ENCODE measurements at places on chromosomes 12 and 14.
A peak's percentile ranks its signal among the peaks of the same experiment; 100 is the strongest.

DNA sequence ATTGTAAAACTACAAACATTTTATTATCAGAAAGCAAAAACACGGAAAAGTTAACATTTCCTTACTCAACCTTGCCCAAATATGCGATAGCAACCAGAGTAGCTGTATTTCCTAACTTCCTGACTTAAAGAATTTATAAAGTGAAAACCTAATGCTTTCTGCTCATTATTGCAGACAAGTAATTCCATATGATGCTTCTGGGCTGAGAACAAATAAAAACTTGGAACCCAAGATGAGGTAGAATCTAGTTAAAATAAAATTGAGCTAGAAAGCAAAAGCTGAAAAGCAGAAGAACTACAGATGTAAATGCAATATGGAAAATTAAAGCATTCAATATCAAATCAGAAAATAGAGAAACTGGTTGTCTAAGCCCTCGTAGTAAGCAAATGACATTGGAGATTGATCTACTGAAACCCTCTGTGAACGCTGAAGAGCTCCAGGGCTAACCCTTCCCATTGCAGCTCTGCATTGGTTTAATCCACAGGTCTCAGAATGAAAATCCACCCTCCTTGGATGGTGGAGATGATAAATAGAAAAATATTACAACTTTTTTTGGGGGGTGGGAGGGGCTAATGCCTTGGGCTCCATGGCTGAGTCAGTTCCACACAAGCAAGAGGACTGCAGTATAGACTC, 40.7 kb downstream of the CORO1C start:
- no peak for DNase-seq

- DNase-seq: no peak
Measured at GRCh38 chr14:22131749-22132476, 457.1 kb downstream of the DAD1 start.

DNA sequence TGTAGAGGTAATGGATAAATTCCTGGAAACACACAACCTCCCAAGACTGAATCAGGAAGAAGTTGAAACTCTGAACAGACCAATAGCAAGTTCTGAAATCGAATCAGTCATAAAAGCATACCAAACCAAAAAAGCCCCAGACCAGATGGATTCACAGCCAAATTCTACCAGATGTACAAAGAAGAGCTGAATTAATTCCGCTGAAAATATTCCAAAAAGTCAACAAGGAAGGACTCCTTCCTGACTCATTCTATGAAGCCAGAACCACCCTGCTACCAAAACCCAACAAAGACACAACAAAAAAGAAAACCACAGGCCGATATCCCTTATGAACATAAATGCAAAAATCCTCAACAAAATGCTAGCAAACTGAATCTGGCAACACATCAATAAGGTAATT, 81.5 kb downstream of the SLC38A4 start:
- DNase-seq: no peak

DNA sequence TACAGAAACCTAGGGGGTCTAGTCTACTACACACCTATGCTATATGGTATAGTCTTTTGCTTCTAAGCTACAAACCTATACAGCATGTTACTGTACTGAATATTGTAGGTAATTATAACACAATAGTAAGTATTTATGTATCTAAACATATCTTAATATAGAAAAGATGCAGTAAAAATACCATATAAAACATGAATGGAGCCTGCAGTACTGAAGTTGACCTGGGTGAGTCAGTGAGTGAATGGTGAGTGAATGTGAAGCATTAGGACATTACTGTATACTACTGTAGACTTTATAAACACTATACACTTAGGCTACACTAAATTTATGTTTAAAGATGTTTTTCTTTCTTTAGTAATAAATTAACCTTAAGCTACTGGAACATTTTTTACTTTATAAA, 13.1 kb upstream of the ABCD2 start:
- DNase-seq: no peak

GRCh38 chr14:77375164-77375950, 1.5 kb downstream of the TMED8 start:
- peak; percentile 4 for DNase-seq

- DNase-seq: peak; percentile 38
Measured at GRCh38 chr14:69712599-69713088, 54.3 kb upstream of the SRSF5 start.

- DNase-seq: no peak
Measured at GRCh38 chr12:61798778-61799177, 461.4 kb upstream of the USP15 start.

GRCh38 chr12:24565300-24565699, 383.6 kb downstream of the BCAT1 start:
- DNase-seq: no peak

- DNase-seq: no peak
Measured at GRCh38 chr14:73008501-73008900, 18.4 kb downstream of the ZFYVE1 start.

DNA sequence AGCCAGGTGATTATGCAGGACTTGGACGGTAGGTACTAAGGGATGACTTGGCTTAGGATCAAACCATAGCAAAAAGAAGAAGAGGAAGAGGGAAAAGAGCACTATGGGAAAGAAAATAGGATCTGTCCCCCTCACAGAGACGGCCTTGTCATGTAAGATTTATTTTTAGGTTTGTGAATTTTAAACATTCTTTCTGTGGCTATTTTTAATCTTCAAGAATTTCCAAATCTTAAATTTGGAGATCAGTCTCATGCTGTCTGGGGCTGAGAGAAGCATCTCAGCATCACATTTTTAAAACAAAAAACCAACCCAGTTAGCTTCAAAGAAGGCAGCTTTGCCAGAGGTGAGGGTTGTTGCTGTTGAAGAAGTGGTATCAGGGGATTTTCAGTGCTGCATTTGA, 52.6 kb upstream of the STRN3 start:
- no peak for DNase-seq

GRCh38 chr14:91484744-91485143, 25.4 kb downstream of the PPP4R3A start:
- DNase-seq: no peak

DNA sequence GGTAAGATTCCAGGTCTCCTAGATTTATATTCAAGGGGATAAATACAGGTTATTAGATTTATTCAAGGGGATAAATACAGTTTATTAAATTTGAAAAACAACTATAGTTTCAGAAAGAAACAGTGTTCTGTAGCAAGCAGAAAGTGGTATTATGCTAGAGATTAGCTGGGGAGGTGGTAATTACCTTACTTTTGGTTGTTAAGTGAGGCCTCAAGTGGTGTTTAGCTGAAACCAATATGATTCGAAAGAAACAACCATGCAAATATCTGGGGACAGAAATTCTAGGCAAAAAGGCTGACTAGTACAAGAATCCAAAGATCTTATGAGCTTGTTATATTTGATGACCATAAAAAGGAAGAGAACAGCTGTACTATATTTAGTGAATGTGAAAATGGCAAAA, 6.2 kb downstream of the OR4N5 start:
- no peak for DNase-seq

- DNase-seq: peak; percentile 54
Measured at GRCh38 chr12:53065975-53066931, 12.9 kb downstream of the SPRYD3 start.

- no peak for DNase-seq
Measured at GRCh38 chr12:7610006-7610405, 55.7 kb downstream of the APOBEC1 start.

DNA sequence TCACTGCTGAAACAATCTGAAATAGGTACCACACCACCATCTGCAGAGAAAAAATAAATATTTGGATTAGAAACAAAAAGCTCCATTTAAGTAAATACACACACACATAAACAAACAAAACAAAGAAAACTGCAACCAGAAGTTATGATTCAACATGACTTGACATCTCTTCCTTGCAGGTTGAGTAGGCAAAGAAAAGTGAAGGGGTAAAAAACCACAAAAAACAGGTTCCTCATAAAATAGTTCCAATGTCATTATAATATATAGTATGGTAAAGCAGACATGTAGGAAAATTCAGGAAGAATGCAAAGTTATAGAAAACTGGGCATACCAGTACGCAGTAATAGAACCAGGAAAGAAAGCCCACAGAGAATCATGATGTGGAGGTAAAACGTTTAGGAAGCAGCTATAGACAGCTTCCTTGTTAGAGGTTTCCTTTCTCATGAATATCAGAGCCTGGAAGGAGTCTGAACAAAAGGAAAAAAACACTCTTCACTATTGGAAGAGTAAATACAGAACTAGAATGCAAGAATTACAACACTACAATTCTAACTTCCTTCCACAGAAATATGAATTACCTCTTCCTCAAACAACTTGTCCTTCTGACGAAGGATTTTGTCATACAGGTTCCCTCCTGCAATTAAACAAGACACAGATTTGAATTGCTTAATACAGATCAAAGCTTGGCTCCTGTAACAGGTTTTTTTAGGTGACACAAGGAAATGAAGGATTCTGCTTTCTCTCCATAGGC, 6.1 kb downstream of the NEK9 start:
- DNase-seq: peak; percentile 58

DNA sequence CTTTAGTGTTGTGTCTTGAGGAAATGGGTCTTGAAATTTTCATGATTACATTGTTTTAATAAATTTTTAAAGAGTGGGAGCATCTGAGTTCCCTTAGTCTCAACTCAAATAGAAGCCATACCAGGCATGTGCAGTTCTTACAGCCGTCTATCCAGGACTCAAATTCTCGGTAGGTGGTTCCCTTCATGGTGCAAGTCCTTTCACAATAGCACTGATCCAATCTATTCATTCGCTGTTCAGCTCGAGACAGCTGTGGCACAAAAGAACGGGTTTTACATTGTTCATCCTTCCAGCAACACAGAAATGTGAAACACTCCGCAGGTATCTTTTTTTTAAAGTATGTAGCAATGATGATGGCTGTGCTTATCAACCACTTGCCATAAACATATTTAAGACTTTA, 100.2 kb downstream of the NELL2 start:
- no peak for DNase-seq

DNA sequence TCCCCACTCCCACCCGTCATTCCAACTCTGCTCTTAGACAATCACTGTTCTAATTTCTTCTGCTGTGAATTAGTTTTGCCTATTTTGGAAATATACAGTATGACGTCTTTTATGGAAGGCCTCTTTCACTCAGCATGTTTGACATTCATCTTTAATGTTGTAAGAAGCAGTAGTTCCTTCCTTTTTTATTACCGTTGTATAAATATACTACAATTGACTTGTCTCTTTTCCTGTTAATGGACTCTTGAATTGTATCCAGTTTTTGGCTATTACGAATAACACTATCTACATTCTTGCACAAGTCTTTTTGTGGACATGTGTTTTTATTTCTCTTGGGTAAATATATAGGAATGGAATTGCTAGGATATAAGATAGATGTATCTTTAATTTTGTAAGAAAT, 4.9 kb upstream of the PMCH start:
- no peak for DNase-seq

Measured in HL-60 (cell line).